ENCODE measurements at places on chromosomes 13 and 19.

DNA sequence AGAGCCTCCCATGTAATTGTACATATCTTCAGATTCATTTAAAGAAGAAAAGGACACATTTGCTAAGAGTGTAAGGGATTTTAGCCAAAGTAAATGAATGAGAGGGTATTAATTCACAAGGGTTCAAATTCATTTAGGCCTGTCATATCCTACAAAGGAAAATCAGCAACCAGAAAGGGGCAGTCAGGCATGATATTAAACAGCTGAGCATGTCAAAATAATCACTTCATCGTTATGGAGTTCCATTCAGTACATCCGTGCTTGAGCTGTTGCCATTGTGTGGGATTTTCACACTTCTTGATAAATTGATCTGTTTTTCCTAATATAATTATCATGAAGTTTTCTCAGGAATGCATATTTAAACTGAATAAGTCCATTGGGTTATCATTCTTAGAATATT is 567.1 kb downstream of the GPC5 start:
- no peak for DNase-seq

DNA sequence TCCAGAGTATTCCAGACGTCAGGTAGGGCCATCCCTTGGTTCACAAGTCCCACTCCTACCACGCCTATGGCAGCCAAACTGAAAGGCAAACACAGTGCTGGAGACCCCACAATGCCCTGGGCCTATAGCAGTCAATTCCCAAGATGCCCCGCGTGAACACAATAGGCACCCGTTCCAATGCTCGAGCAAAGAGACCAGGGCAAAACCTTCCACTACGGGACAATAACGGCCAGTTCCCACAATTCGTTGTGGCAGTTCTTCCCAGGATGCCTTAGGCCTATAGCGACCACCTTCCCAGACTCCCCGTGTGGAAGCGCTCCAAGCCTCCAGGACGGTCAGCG is 538 bp downstream of the ZNF428 start:
- DNase-seq, result peak; percentile 58

DNA sequence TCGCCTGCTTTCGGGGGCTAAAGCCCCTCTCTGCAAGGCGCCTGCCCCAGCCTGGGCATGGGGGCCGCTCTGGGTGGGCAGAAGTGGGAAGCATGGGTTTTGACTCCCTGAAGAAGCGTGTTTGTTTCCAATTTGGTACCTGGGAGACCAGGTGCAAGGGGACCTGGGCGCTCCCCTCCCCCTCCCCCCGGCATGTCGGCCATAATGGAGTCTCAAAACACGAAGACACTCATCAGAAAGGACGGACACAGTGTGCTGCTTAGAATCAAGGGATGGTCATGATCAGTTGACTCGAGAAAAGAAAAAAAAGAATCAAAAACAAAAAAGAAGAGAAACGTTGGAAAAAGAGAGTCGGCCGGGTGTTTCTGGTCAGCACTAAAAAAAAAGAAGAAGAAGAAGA is 76.8 kb downstream of the IER2 start:
- no peak for DNase-seq

GRCh38 chr19:2327773-2328400 is 499 bp downstream of the LSM7 start:
- peak; percentile 60 for DNase-seq

DNA sequence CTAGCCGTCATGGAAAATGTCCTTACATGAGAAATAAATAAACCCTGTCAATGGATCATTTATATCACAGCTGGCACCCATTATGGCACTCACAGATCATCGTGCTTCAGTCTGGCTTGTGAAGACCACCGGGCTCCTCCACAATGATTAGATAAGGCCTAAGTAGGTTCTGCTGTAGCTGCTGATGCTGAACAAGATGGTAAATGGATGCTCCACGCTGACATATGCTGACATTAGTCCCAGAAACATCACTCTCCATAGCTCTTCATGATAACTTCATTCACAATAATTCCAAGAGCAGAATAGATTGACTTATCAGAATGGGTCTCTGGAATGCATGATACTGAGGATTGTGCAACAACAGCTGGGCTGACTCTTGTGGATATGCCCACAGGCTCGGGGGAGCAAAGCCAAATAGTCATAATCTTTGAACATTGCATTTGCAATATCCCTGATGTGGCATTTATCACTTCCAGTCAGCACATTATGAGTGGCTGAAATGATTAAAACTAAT is 63.8 kb upstream of the RXFP2 start:
- DNase-seq, result no peak

DNA sequence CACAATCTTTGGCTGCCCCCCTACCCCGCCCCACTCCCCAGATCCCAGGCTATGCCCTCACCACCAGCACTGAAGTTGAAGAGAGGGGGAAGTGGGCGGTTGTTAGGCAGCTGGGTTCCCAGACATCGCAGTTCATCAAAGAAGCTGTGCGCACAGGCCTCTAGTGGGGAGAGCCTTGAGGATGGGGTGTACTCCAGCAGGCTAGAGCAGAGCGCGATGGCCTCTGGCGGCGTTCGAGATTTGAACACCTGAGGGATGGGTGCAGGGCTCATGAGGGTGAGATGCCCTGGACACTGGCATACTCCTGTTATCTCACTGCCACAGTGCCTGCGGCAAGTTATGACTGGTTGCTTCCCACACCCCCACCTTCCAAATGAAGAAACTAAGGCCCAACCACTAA is 10.0 kb downstream of the GSK3A start:
- no peak for DNase-seq

DNA sequence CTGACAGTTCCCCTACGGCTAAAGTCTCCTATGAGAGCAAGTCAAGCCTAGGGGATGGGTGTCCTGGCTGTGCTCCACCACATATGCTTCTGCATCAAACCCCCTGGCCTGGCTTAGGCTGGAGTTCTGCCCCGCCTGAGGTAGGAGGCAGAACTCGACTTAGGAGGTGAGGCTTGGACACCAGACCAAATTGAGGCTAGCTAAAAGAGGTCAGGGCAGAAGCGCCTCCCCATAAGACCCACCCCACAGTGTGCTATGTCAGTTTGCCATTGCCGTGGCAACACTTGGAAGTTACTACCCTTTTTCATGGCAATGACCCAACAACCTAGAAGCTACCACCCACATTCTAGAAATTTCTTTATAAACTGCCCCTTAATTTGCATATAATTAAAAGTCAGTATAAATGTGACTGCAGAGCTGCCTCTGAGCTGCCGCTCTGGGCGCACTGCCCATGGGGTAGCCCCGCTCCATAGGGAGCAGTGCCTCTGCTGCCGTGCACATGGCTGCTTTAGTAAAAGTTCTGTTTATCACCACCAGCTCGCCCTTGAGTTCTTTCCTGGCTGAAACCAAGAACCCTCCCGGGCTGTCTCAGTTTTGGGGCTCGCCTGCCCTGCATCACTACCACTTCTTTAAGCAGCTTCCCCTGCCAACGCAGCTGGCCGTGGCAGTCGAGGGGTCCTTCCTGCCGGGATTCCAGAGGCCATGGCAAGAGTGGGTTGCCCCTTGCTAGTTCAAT is 20.2 kb downstream of the AP1M1 start:
- no peak for DNase-seq

DNA sequence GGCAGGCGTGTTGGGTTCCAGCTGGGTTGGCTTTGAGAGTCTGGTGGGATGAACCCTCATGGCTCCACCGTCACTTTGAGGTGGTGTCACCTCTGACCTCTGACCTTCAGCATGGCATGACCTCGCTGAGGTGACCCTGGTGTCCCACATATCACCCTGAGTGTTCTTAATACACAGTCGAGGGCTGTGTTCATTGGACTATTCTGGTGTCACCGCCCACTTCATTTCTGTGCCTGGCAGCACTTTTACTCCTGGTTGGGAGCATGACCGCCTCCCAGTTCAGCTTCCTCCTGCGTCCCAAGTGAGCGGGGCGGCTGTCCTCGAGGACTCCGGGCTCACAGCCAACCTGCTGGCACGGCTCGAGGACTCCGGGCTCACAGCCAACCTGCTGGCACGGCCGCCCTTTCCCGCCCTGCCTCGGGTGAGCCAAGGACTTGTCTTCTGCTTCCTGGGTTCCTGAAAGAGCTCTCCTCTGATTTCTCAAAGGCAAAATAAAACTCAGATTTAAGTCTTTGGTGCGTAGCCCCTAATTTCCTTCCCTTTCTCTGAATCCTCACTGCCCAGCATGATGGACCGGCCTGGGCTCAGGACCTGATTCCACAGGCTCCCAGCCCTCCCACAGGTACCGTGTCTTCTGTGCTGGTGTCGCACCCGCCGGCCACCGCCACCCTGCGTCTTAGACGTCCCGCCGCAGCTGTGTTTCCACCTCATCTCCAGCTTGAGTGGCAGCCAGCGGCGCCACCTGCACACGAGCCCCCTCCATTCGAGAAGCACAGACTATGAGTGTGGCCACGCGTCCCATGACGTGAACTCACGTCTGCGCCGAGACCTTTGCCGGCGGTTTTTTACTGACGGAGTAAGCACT is 10.4 kb downstream of the ATP4B start:
- DNase-seq, result no peak

DNA sequence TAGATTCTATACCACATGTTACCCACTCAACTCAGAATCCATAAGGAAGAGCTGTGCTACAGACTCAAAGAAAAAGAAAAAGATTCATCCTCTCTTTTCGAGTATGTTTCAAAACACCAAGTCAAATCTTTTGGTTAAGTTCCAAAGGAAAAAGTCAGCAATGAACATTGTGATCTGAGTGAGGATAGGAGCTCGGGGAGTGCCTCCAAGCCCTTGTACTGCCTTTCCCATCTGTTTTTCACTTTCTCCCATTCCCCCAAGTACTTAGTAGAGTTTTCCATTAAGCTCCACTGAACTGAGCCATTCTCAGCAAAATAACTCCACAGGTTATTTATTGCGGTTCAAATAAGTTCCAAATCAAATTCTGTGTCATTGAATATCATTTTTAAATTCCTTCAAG is 47.7 kb upstream of the MAB21L1 start:
- DNase-seq, result no peak

DNA sequence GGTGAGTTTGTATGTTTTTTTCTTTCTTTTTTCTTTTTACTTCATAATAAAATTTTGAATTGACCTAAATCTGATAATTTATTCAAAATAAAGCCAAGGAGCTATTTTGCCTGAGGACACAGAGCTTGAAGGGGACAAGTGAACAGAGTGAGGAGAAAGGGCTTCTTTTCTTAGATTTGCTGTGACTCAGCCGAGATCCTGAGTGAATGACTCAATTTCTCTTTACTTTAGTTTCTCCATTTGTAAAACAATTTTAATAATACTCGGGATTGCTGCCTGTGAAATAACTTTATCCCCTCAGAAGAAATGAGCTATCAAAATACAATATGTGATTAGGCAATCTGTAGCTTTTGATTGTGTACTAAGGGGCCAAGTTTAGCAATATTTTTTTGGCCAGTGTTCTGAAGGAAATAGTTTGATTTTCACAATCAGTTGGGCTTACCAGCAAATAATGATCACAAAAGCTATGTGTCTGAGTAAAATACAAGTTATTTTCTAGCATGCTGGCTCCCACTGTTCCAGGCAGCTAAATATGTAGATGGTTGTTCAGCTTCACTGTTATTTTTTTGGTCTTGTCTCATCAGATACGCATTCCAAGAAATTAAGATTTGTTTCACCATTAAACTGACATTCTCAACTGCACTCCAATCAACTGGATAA is 437.5 kb downstream of the FGF9 start:
- no peak for DNase-seq

DNA sequence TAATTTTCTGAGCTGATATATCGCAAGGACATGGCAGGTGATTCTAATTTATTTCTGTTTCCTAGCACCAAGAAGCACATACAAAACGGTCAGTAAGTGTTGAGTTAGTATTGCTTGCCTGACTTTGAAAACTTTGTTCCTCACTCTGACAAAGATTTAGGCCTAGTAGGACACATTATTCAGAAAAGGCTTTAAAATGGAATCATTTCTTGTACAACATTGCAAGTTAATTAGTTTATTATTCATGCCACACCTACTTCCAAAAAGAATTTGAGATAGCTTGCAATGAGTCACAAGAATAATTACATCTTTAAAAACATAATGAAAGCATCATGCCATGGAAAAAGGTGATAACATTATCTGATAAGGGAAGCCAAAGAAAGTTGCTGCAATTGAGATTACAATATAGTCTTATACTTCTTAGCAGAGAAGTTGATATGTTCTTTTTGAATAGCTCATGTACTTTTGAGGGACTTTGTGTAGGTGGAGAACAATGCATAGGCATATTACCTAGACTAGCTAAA is 474.2 kb downstream of the KLF5 start:
- no peak for DNase-seq
